ENCODE measurements at places on chromosomes 11 and 22.

DNA sequence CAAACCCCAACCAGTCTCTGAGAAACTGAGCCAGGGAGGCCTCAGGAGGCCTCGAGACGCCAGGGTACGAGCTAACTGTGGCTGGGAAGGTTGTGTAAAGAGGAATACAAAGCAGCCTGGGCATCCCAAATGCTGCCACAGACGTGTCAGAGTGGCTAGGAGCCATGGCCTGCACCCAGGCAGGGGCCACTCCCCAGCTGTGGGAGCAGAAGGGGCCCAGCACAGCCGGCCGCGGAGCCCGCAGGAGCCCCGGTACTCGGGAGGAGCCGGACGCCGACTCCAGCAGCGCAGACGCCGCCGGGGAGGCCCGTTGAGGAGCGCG, 349.8 kb upstream of the B3GAT1 start:
- no peak for DNase-seq

DNA sequence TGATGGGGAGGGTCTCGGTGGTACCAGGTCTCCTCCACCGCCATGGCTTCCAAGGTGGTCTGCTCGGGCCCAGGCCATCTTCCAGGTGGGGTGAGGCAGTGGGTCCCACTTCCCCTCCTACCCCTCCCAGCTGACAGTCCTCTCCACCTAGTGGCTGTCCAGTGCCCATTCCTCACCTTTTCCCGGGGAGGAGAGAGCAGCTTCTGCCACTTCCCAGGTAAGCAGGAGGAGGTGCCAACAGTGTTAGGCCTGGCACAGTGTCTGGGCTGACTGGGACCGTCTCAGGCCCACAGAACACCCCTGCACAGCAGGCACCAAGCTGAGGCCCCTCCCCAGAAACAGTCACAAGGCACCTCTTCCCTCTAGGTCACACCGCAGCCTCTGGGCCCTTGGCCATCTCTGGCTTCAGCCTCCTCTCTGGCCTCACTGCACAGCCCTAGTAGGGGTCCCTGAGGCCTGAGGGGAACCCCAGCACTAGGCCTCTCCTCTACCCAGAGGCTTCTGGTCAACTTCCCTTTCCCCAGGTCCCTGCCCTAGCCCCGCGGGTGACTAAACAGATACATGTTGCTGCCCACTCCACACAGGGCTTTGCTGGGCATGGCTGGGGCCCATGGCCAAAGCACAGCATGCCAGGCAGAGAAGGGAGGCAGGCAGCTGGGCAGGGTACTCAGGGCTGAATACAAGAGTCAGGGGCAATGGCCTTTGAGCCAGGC, 2.3 kb upstream of the ANKRD13D start:
- DNase-seq = no peak

DNA sequence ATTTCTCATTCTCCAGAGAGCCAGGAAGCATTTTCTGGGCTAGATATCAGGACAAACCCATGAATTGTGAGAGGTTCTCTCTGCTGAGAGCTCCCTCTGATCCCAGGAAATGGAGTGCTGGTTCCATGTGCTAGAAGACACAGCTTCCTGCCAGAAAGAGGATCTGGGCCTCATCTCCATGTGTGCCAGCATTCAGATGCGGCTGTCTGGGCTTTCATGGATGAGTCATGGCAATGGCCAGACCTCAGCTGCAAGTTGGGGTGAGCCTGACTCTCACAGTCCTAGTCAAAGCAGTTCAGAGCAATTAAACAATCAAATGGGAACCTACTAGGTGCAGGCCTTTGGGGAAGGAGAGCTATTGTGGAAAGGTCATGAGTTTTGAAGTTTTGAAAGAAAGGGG, 82.3 kb upstream of the EED start:
- no peak for DNase-seq

GRCh38 chr22:50061824-50062355, 3.8 kb upstream of the TTLL8 start:
- no peak for DNase-seq

GRCh38 chr11:76604081-76604625, 66.4 kb downstream of the LRRC32 start:
- DNase-seq = no peak

All from T follicular helper cell (primary cell).